ENCODE measurements at places on chromosomes 16 and 17.
A peak's percentile ranks its signal among the peaks of the same experiment; 100 is the strongest.

- H3K4me3 ChIP-seq: no peak overlapping the region
- peaks cover 76% of the 10 kb centered on the region for H3K4me1 ChIP-seq
- no peak overlapping the region for H3K27ac ChIP-seq
- peak; percentile 71 for DNase-seq
- no peaks in the 10 kb centered on the region for H3K27me3 ChIP-seq
These were observed 2.6 kb downstream of the ADCY9 start for GRCh38 chr16:4113358-4114256.

- no peaks in the 10 kb centered on the region for H3K27me3 ChIP-seq
- H3K27ac ChIP-seq: no peak overlapping the region
- DNase-seq: no peak
- peaks cover 6% of the 10 kb centered on the region for H3K4me1 ChIP-seq
- H3K36me3 ChIP-seq: no peaks in the 10 kb centered on the region
These were observed 28.8 kb downstream of the DYNLRB2 start for GRCh38 chr16:80569440-80570105.

- peak overlapping the region; percentile 87 for H3K4me3 ChIP-seq
- H3K4me1 ChIP-seq: peaks cover 68% of the 10 kb centered on the region
- peak; percentile 83 for DNase-seq
- no peaks in the 10 kb centered on the region for H3K27me3 ChIP-seq
- H3K27ac ChIP-seq: peak overlapping the region; percentile 94
These were observed 1.0 kb downstream of the MCRIP1 start for GRCh38 chr17:81831957-81832607.

GRCh38 chr17:3796110-3796821, 4.7 kb downstream of the ITGAE start:
- H3K4me3 ChIP-seq: no peak overlapping the region
- peaks cover 4% of the 10 kb centered on the region for H3K4me1 ChIP-seq
- H3K27me3 ChIP-seq: no peaks in the 10 kb centered on the region
- H3K27ac ChIP-seq: peak overlapping the region; percentile 33

DNA sequence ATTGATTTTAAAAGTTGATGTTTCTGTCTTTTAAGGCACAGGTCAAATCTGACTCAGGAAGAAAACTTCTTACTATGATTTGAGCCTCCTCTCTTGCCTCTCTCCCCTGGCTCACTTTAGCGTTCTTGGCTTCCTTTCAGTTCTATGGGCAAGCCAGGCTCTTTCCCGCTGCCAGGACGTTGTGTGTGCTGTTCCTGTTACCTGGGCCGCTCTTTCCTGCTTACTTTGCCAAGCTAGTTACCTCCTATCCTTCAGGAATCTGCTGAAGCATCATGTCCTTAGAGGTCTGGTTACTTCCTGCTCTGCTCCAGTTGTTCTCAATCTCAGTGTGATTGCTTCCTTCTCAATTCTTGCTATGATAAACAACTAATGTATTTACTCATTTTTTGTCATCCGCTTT, 1108.5 kb upstream of the EEF2KMT start:
- no peak for DNase-seq
- no peaks in the 10 kb centered on the region for H3K27me3 ChIP-seq
- no peak overlapping the region for H3K27ac ChIP-seq
- no peaks in the 10 kb centered on the region for H3K4me1 ChIP-seq
- H3K36me3 ChIP-seq: no peaks in the 10 kb centered on the region

DNA sequence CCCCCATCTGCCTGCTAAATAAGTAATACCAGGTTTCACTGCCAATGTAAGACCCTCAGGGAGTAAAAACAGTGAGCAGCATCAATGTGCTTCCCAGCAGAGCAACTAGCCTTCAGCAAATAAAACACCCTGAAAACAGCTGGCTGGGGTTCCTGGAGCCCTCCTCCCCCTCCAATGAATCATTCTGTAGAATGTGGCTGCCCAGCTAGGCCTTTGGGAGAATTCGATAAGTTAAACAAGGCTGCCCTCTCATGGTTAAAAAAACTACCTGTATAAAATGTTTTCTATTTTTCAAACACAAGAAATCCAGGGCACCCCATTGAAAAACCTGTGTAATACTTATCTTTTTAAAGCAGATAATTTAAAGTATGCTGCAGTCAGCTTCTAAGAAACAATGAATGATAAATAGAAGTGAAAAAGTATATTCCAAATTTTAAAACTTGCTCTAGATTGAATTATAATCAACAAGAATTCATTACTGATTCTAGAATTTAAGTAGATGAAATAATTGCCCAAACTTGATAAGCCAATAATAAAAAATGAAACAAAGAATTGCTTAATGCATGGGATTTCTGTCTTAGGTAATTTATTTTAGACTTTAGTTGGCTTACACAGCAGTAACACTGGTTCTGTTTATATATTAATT, 9.4 kb upstream of the TOM1L1 start:
- no peaks in the 10 kb centered on the region for H3K27me3 ChIP-seq
- H3K27ac ChIP-seq: no peak overlapping the region
- H3K4me3 ChIP-seq: no peak overlapping the region
- H3K36me3 ChIP-seq: no peaks in the 10 kb centered on the region
- no peak for DNase-seq

DNA sequence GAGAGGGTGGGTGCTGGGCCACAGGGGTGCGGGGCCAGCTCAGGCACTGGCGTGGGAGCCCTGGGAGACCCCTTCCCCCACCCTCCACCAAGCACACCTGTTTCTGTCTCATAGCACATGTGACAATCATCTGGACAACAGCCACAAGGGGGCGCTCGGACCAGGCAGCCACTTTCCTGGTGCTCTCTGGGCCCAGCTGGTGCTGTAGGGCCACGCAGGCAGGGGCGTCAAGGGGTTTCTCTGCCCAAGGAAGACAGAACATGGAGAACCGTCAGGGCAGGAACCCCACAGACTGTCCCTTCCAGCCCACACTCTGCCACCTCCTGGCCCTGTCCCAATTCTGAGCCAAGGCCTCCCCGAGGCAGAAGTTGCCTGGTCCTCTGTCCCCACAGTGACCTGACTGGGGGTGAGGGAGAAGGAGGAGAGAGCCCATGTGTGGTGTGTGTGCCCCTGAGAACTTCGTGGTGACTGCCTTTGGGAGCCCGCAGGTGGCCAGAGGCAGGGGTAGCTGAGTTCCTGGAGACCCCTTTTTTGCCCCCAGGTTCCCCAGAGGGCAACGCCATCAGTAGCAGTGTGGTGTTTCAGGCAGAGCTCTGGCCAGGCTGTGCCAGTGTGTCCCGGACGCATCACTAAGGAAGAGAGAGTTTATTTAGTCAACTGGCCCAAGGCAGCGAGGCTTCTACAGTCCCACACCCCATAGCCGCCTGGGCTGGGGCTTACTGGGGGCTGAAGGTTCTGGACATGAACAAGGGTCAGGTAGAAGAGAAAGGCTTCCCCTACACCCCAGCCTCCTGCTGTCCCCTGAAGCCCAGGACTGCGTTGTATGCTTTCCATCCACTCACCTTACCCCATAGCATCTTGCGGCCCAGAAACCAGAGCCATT, 3.1 kb upstream of the SETD6 start:
- no peak overlapping the region for H3K27ac ChIP-seq
- H3K4me1 ChIP-seq: peaks cover 39% of the 10 kb centered on the region
- H3K36me3 ChIP-seq: peaks cover 4% of the 10 kb centered on the region
- no peak overlapping the region for H3K4me3 ChIP-seq

DNA sequence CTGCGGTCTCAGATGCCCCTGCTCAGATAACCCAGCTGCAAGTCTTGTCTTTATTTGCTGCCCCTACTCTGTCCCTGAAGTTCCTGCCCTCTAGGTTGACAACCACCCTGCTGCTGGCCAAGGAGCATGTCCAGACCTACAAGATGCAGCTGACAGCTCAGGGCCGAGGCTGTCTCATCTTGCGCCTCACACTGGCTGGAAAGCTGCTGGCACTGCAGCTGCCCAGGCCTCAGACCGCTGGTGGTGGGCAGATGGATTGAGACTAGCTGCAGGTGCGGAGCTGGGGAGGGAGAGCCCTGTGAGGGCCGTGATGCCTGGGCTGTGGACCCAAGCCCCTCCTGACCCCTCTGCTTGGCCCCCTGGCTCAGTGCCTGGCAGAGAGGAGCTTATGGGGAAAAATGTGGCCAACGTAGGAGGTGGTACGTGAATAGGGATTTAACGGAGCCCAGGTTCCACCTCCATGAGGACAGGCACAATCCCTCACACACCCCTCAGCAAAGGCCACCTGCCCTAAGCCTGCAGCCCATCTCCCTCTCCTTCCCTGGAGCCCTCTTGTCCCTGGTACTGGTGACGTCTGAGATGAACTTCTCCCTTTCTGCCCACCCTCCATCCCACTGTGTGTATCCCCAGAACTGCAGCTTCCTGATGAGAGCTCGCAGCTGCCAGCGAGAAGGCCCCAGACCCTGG, 8.3 kb upstream of the GALK1 start:
- H3K4me1 ChIP-seq: peaks cover 45% of the 10 kb centered on the region
- H3K36me3 ChIP-seq: peaks cover 41% of the 10 kb centered on the region
- peak; percentile 72 for DNase-seq
- no peak overlapping the region for H3K4me3 ChIP-seq
- H3K27me3 ChIP-seq: no peaks in the 10 kb centered on the region
- H3K27ac ChIP-seq: no peak overlapping the region

- peaks cover 20% of the 10 kb centered on the region for H3K36me3 ChIP-seq
- no peaks in the 10 kb centered on the region for H3K27me3 ChIP-seq
- H3K4me3 ChIP-seq: peak within 1 kb of the TSS; percentile 92
- H3K4me1 ChIP-seq: peaks cover 18% of the 10 kb centered on the region
- peak; percentile 100 for DNase-seq
These were observed at the start of gene ALDH3A2 for GRCh38 chr17:19648475-19649273. Gene ALDH3A2, plus strand, starts transcription at chr17:19648751. Its CDS starts 221 bp downstream, at chr17:19648972.

- no peak overlapping the region for H3K4me3 ChIP-seq
- H3K27me3 ChIP-seq: no peaks in the 10 kb centered on the region
- no peak for DNase-seq
- no peaks in the 10 kb centered on the region for H3K36me3 ChIP-seq
These were observed 222.6 kb upstream of the FOXF1 start for GRCh38 chr16:86287664-86288201.

DNA sequence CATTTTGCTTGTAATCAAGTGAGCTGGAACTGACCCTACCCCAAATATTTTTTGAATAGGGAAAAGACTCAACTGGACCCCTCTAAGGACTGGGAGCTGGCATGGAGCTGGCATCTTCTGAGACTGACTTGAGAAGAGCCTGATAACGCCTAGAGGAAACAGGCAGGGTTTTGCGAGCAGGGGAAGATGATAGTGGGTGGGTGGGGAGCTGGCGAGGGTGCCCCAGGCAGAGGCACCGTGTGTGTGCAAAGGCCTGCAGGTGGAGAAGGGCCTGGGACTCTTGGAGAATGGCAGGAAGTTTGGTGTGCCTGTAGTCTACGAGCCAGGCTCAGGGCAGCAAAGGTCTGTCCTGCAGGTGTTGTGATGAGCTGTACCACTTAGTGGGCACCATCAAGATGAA, 4.1 kb downstream of the CRISPLD2 start:
- no peak overlapping the region for H3K4me3 ChIP-seq
- peaks cover 13% of the 10 kb centered on the region for H3K36me3 ChIP-seq
- no peak for DNase-seq
- peaks cover 5% of the 10 kb centered on the region for H3K27me3 ChIP-seq

- DNase-seq: no peak
- peaks cover 27% of the 10 kb centered on the region for H3K36me3 ChIP-seq
- peaks cover 24% of the 10 kb centered on the region for H3K4me1 ChIP-seq
- H3K4me3 ChIP-seq: no peak overlapping the region
These were observed 10.4 kb downstream of the VPS53 start for GRCh38 chr17:704111-704864.

- no peaks in the 10 kb centered on the region for H3K36me3 ChIP-seq
- no peaks in the 10 kb centered on the region for H3K4me1 ChIP-seq
- no peak overlapping the region for H3K27ac ChIP-seq
- no peak for DNase-seq
- no peaks in the 10 kb centered on the region for H3K27me3 ChIP-seq
These were observed 14.7 kb upstream of the CMTR2 start for GRCh38 chr16:71303938-71304337.

- no peaks in the 10 kb centered on the region for H3K4me1 ChIP-seq
- H3K27me3 ChIP-seq: no peaks in the 10 kb centered on the region
- no peak overlapping the region for H3K27ac ChIP-seq
- no peak for DNase-seq
These were observed 26.6 kb upstream of the GINS3 start for GRCh38 chr16:58365623-58366022.

- DNase-seq: no peak
- H3K27me3 ChIP-seq: no peaks in the 10 kb centered on the region
- peaks cover 73% of the 10 kb centered on the region for H3K36me3 ChIP-seq
- no peaks in the 10 kb centered on the region for H3K4me1 ChIP-seq
- no peak overlapping the region for H3K27ac ChIP-seq
These were observed 7.9 kb downstream of the PDIA2 start for GRCh38 chr16:290681-291405.

DNA sequence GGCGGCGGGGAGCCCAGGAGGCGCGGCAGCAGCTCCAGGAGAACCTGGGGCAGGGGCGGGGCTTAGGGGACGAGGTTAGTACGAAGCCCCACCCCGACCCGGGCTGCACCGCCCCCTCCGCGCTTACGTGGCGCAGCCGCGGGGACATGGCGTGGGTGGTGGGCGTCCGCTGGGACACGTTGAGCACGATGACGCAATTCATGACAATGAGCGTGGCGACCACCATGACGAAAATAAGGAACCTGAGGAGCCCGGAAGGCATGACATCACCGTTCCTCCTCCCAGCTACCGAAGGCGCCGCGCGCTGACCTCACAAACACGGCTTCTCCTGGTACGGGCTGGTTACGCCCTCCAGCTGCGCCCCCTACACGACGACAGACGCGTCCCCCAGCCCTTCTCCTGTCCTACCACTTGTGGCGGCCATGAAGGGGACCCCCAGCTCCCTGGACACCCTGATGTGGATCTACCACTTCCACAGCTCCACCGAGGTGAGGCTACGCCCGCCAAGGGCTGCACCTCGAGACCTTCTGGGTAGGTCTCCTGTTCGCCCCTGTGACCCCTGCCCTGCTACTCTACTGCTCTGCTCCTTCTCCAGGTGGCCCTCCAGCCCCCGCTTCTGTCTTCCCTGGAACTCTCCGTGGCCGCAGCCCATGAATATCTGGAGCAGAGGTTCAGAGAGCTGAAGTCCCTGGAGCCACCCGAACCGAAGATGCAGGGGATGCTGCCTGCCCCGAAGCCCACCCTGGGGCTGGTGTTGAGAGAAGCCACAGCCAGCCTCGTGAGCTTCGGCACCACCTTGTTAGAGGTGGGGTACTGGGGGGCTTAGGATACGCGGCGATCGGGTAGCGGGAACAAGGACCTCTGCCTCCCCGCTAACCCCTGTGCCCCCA, at the start of gene C17orf107:
Gene C17orf107 (plus strand): TSS at position 196 of the 890 bp plus-strand sequence. CDS start 227 bp downstream, at position 423.
- H3K4me3 ChIP-seq: peak within 1 kb of the TSS; percentile 53
- DNase-seq: peak; percentile 96
- H3K27ac ChIP-seq: peak within 1 kb of the TSS; percentile 37

Data from spleen (tissue), 13 donors.